ENCODE measurements at places on chromosomes 7 and 10.

GRCh38 chr7:44305564-44306507, 19.6 kb downstream of the CAMK2B start:
- no peak for DNase-seq

GRCh38 chr10:125783408-125783807, 7.8 kb upstream of the MMP21 start:
- DNase-seq = no peak

DNA sequence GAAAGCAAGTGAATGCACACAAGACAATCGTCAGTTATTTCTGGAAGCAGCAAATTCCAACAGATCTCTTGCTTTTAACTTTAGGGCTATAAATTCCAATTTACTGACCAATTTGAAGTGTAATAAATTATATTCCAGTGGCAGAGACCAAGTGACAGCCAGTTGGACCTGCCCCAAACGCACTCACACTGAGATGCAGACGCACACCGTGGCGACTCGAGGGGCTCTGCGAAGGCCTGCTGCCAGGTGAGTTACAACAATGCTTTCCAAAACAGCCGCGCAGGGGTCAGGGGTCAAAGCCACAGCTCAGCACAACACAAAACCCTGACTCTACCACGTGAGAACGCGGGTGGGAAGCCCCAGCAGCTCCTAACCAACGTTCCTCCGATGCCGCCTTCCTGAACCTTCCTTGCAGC, 97.4 kb downstream of the ZRANB1 start:
- DNase-seq = no peak

- no peak for DNase-seq
These were observed 119.8 kb downstream of the TWIST1 start for GRCh38 chr7:18997477-18998150.

GRCh38 chr10:44278837-44279324, 106.0 kb downstream of the CXCL12 start:
- DNase-seq = no peak

- DNase-seq = no peak
These were observed 264.3 kb upstream of the POM121L12 start for GRCh38 chr7:52771177-52771576.

DNA sequence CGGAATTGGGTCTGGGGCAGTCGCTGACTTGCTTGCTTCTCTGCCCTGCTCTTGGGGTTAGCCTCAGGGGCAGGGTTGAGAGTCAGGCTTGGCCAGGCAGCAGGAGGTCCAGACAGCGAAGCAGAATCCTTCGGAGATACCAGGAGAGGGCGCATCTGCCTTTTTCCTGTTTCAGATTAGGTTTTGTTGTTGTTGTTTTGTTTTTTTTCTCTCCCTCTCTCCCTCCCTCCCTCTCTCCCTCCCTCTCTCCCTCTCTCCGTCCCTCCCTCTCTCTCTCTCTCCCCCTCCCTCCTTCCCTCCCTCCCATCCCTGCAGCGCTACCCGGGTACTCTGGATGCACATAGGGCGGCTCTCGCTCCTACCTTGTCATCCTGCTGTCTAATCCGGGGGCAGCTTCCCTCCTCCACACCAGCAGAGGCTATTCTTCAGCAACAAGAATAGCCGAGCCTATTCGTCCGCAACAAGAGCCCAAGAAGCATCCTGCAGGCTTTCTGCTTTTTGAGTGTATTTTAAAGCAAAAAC, 758 bp upstream of the OPTN start:
- peak; percentile 19 for DNase-seq

GRCh38 chr10:50393784-50394467, 142.6 kb upstream of the ASAH2 start:
- no peak for DNase-seq

- DNase-seq = no peak
These were observed 85.8 kb downstream of the HIF1AN start for GRCh38 chr10:100621360-100622205.

GRCh38 chr7:37982423-37982822, 62.0 kb downstream of the EPDR1 start:
- no peak for DNase-seq

- DNase-seq = no peak
These were observed 847 bp downstream of the GARS1 start for GRCh38 chr7:30595436-30596013.

GRCh38 chr10:10293481-10293951, 724.2 kb upstream of the CELF2 start:
- DNase-seq = no peak

DNA sequence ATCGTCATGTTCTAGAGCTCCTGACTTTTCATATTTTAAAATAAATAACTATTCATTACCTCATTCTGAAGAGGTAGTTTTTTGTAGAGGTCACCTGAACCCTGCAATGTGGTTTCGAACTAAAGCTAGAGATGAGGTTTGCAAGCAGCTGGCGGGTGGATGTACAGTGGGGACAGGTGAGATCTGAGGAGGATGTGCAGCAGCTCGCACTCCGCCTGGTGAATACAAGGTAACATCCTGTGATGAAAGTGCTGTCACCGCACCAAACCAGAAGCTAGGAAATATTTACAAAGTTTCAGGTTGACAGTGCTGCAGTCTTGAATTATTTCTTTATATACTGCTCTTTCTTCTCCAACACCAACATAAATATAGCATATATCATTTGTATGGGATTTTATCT, 26.5 kb downstream of the NDUFB2 start:
- DNase-seq = no peak

DNA sequence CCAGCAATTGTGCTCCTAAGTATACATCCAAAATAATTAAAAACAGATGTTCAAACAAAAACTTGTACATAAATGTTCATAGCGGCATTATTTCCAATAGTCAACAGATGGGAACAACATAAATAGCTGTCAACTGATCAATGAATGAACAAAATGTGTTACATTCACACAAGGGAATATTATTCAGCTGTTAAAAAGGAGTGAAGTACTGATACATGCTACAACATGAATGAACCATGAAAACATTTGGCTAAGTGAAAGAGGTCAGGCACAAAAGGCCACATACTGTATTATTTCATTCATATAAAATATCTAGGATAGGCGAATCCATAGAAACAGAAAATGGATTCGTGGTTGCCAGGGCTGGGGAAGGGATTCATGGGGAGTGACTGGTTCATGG, 109.1 kb downstream of the CDH23 start:
- DNase-seq = no peak

DNA sequence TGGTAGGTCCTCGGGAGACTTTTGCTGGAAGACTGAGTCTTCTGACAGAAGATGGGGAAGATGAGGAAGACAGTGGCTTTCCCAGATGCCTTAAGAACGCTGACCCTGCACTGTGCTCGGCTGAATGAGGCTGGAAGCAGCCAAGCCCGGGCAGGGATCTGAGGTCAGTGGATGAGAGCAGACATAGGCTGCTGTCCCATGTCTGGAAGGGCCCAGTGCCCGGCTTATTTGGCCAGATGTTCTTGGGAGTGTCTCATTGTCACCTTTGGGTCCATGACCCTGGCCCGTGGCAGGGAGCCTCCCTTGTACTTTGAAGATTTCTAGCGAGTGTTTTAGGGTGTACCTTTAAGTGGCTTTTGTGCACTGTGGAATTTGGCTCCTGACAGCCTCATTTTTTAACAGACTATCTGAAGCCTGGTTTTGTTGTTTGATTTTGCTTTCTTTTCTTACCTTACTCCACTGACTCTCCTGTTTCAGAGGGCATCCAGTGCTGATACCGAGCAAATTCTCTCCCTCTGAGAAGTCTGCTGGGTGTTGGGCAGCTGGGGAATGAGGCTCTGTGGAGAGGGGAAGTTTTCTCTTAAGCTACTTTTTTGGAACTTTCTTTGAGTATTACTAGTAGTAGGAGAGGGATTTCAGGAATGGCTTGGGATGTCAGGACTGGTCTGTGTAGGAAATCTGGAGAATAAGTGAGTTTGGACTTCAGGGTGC, 61.4 kb downstream of the CREB5 start:
- no peak for DNase-seq

- no peak for DNase-seq
These were observed 25.5 kb upstream of the PCBD1 start for GRCh38 chr10:70913893-70914240.

GRCh38 chr10:98425511-98426352, 10.8 kb upstream of the PYROXD2 start:
- no peak for DNase-seq

DNA sequence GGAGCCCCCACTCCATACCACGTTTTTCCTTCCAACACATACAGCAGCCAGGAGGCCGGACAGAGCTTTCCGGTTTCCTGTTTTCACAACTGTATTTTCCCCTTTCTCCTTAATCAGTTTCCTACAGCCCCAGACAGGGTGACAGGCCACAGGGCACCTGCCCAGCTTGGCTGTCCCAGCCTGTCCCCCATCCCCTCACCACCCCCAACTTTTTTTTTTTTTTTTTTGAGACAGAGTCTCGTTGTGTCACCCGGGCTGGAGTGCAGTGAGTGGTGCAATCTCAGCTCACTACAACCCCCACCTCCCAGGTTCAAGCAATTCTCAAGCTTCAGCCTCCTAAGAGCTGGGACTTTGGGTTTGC, 10.3 kb upstream of the HSPB1 start:
- no peak for DNase-seq

DNA sequence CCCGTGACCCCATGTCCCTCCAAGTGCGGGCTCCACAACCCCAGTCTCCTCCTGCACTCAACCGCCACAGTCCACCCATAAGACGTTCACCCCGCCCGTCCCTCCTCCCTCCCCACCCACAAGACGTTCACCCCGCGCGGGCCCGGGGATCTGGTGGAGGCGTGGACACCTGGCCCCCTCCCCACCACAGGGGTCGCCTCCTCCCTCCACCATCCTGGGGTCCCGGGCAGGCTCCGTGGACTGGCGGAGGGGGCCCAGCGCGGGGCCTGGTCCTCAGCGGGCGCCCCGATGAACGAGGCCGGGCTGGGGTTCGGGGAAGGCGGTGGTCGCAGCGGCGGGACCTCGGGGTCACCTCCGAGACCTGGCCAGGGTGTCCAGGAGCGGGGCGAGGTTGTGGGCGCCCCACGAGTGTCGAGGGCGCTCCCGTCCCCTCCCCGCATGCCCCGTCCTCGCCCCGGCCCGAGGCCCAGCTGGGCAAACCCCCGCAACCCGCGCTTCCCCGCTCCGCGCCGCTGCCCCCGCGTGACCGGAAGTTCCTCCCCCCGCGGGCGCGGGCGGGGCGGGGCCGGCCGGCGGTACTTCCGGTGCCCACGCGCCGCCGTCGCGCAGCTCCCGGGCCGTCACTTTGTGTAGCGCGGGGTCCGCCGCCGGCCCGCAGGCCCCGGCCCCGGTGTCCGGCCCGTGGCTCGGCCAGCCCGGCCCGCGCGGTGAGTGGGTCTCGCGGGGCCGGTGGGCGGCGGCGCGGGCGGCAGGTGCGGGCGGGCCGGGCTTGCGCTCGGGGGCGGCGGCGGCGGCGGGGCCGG, at the start of gene ZNF316:
Gene ZNF316, plus strand, starts transcription at position 578 of the 803 bp plus-strand sequence. CDS start 5,092 bp downstream, outside the sequence.
- peak; percentile 28 for DNase-seq

DNA sequence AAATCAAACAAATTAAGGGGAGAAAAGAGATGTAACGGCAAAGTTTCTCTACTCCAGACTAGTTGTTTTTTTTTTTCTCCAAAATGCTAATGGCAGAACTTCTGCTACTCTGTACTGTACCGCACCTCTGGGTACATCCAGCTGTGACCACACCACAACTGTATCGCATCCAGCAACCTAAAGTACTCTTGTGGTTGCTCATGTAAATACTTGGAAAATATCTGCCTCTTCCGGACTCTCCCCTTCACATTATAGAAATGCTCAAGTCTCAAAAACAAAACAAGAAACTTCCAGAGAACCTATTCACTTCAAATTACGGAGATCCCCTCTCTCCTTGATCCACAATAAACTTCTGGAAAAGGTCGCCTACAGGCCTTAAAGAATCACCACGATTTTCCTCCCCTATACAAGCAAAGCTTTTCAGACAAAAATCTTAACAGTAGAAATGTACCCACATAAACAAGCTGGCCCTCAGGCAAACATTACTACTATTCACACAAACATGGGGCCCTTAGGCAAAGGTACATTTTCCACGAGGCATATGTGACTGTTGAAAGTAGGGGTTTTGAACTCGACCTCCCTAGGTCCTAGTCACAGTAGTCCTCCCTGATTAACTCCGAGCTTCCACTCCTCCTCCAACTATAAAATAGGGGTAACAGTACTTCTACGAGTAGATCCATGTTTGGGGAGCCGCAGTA, 222.9 kb upstream of the MKLN1 start:
- no peak for DNase-seq

DNA sequence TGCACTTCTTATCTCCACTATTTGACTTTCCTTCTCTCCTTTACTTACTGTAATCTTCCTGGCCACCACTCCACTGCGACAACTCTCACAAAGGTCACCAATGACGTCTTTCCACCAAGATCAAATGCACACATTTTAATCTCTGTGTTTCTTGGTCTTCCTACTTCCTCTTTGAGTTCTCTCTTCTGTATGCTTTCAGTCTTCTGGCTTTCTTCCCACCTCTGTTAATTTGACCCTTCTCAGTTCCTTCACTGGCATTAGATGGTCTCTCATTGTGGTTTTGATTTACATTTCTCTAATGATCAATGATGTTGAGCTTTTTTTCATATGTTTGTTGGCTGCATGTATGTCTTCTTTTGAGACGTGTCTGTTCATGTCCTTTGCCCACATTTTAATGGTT, 31.9 kb downstream of the FAM107B start:
- no peak for DNase-seq

DNA sequence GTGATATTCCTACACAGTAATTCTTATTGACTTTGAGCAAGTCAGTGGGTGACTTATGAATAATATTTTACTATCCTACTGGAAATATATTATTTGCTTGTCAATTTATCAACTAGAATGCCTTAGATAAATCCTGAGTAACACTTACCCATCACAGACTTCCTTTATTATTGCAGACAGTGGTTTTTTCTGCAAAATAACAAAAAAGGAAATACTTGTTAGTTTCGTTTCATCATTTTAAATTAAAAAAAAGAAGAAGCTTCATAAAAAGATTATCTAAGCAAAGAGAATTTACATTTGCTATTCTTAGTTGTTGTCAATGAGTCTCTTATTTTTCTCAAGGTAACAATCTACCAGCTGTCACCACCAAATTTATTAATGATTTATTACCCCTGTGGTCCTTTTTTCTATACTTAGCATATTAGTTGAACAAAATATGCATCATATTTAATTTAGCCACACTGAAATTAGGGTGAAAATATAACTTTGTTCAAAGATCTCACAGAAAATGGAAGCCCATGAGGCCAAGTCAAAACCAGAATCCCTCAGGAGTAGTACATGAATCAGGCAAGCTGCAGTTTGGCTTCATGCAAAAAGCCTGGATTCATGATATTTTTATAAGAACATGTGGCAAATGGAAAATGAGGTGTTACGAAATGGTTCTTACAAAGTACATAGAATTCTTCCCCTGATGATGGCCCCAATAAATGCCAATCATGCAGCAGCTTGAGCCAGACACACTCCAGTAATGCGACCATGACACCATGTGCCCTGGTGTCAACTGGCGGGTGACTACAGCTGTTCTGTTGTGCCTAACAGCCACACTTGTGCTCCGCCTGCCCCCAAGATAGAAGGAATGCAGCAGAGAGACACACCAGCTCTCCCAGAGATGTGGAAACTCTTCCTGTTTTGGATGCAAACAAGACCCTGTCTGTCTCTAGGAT, 132.6 kb downstream of the ELMO1 start:
- DNase-seq = no peak

DNA sequence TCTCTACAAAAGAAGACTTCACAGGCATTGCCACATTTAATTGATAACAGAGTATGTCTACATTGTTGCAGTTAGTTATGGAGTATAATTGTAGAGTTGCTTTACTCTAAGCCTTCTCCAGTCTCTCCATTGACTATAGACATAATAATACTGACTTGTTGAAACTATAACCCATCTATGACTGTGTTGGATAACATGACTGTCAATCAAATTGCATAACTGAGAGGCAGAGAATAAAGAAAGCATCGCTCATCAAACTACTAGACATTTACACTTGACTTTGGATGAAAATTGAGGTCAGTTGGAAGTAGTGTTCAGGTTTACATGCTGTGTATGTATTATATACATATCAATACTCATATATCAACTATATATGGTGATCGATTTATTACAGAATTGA, 3.4 kb upstream of the ATXN7L1 start:
- DNase-seq = no peak

Data from activated CD8-positive, alpha-beta memory T cell treated with anti-CD3 and anti-CD28 coated beads for 4 hours (primary cell).